Hypothalamus (tissue), 51 donors: ENCODE measurements at places on chromosomes 11 and 22.
A peak's percentile ranks its signal among the peaks of the same experiment; 100 is the strongest.

GRCh38 chr11:35082321-35083180, 56.4 kb upstream of the CD44 start:
- DNase-seq, result peak; percentile 4

GRCh38 chr22:38733329-38733723, 22.5 kb downstream of the SUN2 start:
- peak; percentile 72 for DNase-seq

GRCh38 chr11:72191961-72192381, at the start of gene FOLR1:
Gene FOLR1, plus strand, starts transcription at chr11:72192140. Its CDS starts 34 bp downstream, at chr11:72192174.
- no peak for DNase-seq

DNA sequence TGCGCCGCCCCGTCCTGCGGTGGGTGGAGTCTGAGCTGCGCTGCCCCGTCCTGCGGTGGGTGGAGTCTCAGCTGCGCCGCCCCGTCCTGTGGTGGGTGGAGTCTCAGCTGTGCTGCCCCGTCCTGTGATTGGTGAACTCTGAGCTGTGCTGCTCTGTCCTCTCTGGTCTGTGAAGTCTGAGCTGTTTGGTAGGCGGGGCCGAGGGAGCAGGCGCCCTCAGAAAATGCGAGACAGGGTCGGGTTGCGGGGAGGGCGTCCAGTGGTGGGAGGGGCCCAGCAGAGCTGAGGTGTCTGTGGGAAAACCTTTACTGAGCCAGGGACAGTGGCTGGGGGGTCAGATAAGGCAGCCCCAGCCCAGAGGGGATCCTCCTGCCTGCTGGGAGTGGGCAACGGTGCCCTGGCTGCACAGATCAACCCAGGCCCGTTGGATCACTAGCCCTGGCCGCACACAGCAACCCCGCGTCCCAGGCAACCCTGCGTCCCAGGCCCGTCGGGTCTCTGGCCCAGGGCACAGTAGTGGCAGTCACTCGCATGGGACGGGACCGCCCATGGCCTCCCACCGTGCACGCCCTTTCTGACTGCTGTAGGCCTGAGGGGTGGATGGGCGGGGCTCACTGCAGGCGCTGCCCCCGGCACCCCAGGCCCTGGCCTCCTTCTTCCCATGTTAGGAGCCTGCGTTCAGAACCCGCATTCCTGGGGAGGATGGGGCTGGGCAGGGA, 22.8 kb downstream of the BRSK2 start:
- no peak for DNase-seq

- DNase-seq, result no peak
Observed at GRCh38 chr11:104771763-104772162, 126.5 kb downstream of the CASP12 start.

DNA sequence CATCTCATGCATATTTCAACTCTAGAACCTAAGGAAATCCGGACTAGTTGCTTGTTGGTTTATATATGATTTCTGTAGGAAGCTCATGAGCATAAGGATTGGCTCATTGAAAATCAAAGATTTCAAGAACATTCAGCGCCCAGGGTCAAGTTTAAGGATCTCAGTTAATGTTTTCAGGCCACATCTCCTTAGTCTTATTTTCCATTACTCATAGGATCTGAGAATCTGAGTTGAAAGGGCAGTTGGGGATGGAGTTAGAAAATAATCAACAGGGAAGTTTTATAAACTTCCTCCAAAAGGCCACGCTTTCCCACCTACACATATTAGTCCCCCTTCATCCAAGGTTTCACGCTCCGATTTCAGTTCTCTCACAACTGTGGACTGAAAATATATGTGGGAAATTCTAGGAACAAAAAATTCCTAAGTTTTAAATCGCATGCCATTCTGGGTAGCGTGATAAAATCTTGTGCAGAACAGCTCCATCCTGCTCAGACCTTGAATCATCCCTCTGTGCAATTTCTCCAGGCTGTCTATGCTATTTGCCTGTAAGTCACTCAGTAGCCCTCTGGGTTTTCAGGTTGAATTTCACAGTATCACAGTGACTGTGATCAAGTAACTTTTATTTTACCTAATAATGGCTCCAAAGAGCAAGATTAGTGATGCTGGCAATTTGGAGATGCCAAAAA, 160.2 kb downstream of the KIRREL3 start:
- DNase-seq, result no peak

GRCh38 chr22:47793304-47794101, 1031.1 kb downstream of the TBC1D22A start:
- DNase-seq, result no peak

DNA sequence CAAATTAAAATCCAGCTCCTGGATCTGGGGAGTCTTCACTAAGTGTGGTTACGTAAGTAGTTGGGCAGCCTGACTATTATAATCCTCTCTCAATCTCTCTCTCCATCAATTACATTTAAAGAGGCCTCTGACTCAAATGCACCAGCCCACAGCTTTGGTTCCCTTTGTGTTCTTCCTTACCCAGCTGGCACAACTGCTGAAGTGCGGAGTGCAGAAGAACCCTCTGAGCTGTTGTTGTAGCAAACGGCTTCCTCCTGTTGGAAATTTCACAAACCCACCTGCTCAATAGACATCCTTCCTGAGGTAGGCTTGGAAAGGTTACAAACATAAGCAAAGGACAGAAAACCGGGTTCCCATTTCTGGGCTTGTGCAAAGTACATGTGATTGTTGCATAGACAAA, 17.0 kb upstream of the SORL1 start:
- no peak for DNase-seq

- no peak for DNase-seq
Observed at GRCh38 chr11:45850446-45850845, 3.2 kb downstream of the CRY2 start.

DNA sequence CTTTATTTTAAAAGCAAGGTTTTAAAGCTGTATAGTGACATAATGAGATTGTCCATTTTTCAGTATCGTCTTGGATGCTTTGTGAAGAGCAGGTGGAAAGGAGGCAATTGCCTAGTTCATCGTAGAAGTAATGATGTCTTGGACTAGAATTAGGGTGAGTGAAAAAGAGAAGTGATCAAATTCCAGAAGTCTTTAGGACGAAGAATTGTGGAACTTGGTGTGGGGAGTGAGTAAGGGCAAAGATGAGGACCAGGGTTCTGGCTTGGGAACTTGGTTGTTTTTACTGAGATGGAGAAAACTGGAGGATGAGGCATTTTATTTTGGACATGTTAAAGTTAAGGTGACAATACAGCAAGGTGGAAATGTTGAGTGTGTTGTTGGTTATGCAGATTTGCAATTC, 1.2 kb downstream of the ILK start:
- no peak for DNase-seq

- DNase-seq, result no peak
Observed at GRCh38 chr22:49824185-49824925, 3.3 kb downstream of the BRD1 start.

DNA sequence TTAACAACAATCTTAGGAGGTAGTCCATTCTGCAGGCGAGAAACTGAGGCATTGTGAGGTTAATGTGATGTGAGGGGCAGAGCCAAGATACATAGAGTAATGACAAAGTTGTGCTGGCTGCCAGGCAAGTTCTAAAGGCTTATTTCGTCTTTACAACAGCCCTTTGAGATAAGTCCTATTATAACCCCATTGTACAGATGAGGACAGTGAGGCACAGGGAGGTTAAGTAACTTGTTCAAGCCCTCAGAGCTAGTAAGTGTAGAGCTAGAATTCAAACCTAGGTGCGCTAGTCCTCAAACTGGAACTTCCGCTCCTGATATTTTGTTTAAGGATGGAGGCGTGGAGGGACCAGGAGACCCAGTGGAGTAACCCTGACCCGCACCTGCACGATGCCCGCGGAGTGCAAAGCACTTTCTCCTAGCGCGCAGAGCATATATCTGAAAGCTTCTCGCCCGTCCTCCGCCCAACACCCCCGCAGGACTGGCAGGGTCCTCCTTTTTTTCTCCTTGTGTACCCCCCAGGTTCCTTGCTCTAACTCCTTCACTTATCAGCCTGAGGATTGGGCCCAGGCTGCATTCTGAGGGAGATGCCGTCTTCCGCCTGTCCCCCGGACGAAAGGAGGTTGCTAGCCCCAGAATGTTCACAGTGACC, 4.9 kb upstream of the FLI1 start:
- DNase-seq, result no peak

DNA sequence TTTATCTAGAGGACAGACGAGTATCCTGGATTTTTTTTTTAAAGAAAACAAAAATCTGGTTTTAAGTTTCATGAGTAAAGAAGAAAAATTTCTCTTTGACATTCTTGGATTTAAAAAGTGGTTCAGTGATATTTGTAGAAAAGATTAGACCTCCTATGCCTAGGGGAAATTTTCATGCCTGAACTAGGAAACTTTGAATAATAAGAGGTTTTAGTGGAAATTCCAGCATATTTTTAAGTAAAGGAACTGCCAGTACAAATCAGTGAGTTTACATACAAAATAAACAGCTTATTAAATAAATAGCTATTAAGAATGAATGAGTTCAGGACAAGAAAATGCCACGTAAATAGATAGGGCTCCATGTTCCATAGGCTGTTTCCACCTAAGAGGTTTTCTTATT, 17.5 kb downstream of the JAM3 start:
- no peak for DNase-seq

DNA sequence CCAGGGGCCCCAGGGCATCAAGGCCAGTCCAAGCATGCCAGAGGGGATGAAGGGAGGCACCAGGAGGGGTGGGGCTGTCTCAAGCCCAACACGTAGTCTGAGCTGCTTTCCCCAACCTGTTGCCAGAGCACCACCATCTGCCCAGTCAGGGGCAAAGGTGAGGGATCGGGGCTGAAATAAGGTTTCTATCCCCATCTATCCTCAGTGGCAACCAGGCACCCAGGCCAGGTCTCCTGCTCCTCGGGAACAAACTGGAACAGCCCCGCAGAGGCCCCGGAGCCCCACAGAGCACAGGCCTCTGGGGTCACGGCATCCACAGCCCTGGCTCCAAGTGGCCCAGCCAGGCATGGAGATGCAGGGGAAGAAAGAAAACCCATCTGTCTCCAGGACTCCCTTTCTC, 19.3 kb downstream of the STARD10 start:
- DNase-seq, result no peak

DNA sequence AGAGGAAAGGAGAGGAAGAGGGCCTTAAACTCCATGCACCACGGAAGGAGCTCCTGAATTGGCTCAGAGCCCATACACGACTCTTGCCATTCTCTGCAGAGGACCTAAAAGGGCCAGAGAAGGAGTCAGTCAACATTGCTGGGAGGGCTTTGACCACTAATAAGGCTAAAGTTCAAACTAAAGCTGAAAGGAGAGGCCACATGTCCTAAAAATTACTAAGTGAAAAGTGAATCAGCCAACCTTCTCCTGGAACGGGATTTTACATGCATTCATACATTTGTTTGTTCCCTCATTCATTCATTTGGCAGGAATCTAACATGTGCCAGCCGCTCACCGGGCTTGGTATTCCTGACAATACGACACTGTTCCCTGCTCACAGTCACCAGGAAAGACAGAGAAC, 10.5 kb downstream of the CLMP start:
- no peak for DNase-seq

DNA sequence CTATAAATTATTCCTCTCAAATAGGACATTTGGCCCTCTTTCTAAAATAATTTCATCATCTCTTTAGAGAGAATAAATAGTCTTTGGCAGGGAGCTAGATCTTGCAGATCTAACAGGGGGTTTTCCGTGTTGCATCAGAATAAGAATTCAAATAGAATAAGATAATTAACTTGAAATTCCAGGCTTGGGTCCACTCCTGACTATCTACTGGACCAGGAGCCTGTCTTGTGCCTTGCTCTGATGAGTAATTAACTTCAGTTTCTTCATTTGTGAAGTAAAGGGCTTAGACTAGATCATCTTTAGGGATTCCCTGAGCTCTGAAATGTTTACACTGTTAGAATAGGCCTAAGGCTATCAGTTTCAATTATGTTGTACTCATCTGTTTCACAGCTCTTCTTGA, 23.5 kb upstream of the TMEM123 start:
- no peak for DNase-seq

DNA sequence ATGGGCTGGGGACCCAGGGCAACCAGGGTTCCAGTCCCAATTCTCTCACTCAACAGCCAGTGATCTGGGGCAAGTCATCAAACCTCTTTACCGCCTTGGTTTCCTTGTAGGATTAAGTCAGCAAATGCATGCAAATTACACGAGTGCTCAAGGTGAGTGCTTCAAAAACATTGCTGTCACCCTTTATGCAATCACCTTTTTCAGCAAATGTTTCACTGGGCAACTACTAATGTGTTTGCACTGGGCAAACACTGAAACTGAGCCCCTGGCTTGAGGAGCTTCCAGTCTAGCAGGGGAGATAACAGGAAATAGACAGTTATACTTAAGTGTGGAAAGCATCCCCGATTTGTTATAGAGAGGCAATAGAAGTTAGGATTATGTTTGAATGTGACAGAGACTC, 37.7 kb upstream of the DMC1 start:
- DNase-seq, result no peak

DNA sequence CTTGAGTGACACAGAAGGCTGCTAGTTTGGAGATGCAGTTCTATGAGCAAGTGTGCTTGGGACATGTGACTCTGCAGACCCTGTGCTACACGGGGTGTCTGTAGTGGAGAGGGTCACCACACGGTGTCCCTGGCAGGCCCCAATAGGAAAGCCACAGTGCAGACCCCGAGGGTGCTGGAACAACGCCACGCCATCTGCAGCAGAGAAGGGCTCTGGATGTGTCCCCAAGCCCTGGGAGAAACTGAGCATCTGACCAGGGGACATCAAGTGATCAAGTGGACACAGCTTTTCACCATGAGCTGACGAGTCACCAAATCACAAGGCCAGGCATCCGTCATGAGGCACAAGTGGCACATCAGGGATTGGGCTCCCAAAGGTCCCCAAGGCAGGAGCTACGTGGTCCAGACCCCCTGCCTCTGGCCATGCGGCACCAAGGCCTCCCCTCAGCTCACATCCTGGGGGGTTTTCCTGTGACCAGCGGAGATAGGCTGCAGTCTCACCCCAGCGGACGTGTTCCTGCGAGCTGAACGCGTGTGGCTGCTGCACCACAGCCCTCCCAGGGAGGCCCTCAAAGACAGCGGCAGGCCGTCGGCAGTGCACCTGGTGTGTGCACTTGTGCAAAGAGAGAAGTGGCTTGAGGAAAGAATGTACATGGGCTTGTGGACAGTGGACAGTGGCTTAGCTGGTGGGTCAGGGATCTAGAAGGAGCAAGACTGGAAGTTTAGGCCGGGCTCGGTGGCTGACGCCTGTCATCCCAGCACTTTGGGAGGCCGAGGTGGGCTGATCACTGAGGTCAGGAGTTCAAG, 96.7 kb downstream of the RPS6KA4 start:
- no peak for DNase-seq

- DNase-seq, result no peak
Observed at GRCh38 chr11:2250041-2250440, 20.3 kb downstream of the ASCL2 start.

- no peak for DNase-seq
Observed at GRCh38 chr22:39907047-39907446, 6.2 kb downstream of the GRAP2 start.

GRCh38 chr11:80109031-80109430, 668.2 kb upstream of the TENM4 start:
- DNase-seq, result no peak
